ENCODE measurements at places on chromosomes 7 and 10. TPM values are rescaled to one million over a fixed set of nuclear protein-coding genes. Genes with fewer than 3 reads are reported as not detected.

DNA sequence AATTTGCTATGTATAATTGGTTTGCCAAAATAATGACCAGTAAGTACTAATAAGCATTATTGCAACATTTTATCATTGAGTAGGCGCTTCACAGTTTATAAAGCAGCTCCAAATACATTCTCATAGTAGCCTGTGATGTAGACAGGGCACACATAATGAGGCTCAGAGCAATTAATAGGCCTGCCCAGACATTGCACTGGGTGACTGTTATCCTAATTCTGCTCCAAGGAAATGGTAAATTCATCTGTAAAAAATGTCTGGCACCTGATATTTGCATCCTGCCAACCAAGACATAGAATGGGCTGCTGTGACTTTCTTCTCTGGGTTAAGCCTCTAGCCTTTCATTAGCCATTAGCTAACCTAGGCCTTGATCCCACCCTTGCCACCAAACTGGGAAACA lies 97.6 kb downstream of the SEM1 start:
- no peak for DNase-seq

DNA sequence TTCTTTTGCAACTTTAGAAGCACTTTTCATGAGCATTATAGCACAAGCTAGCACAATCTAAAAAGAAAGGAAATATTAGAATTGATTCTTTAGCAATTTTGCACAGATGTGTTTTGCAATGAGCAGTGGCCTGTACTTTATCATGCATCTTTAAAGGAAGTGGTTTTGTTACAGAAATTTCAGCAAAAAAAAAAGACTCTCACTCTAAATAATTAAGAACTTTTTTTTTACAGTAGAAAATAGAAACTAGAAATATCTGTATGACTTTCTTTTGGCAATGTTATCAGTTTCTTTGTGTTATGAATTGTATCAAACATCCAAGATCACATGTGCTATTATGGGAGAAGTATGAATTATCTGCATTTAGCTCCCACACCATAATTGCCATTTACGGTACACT lies 195.7 kb upstream of the KLF6 start:
- no peak for DNase-seq

DNA sequence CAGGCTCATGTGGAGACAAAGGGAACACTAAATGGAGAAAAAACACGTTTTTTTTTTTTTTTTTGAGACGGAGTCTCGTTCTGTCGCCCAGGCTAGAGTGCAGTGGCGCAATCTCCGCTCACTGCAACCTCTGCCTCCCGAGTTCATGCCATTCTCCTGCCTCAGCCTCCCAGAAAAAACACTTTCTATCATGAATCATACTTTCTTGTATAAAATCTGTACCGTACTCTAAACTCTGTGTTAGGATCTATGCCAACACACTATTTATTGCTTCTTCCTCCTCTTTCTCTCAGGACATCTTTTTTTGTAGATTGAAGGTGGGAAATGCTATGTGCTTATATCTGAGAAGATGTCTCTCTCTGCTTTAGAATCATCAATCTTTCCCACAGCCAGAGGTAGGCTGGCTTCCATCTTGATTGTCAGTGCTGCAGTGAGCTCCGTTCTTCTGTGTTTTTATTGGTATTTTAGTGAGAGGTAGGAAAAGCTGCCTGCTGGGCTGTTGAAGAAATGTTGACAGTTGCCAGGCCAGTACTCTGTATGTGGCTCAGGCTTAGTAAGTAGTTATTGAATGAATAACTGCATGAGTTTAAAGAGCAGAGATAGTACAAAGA lies 101.1 kb downstream of the GPR85 start:
- DNase-seq, result no peak

GRCh38 chr7:154431045-154431444 lies 378.8 kb downstream of the DPP6 start:
- DNase-seq, result no peak

DNA sequence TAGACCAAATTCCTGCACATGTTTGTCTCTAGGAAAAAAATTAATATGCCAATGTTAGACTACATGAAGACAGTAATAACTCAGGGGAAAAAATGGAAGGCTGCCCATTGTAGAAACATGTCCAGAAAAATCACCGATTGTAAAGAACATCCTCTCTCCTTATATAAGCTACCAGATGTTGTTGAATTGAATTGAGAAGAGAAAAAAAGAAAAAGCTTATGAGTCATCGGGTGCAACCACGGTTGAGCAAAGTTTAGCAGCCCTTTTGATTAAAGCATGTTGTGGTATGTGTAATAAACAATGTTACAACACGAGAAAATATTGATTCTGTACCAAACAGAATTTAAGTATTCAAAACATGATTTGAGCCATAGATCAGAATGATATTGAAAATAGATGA lies 102.3 kb upstream of the ARHGAP21 start:
- peak; percentile 16 for DNase-seq

DNA sequence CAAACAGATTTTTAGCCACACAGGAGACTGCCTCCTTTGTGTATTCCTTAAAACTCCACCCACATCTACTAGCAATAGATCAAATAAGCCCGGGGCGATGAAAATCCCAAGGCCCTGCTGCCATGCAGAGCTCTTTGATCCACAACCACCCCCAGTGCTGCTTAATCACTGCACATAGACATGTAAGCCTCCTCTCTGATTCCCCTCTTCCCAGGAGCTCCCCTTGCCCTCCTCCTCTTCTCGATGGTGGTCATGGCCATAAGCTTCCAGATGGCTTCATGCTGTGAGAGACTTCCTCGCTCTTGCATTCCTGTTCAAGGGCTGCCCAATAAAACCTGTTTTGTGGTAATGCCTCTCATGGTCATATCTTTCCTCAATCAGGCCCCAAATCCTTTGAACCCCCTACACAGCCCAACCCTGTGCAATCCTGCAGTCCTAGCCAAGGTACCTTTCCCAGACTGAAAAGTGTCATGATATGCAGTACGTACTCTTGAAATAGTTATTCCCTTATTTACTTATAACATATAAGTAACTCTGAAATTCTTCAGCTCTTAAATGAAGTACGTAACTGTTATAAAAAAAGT lies 158.5 kb downstream of the CACNA2D1 start:
- no peak for DNase-seq

DNA sequence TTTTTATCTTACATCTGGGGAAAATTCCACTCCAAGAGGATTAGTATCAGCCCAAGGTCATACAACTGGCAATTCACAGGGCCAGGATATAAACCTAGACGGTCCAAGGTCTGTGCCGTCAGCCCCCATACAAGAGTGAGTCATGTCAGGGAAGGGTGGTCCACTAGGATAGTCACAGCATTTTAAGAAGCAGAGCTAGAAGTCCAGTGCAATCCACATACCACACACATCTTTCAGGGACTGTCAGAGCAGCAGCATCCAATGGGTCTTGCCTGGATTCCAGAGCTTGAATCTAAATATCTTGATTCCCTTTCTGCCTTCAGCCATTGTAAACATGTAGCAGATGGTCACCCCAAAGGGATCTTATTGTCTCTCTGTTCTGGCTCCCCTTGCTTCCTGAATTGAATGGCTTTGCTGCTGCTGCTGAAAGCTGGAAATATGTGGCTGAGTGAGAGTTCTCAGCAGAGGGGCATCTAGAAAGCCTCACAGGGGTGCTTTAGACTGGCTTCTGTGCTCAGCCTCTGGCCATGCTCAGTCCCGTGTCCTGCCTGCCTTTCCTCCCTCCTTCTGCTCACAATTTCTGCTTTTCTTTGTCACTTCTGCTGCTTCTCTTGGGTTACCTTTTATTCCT lies 9.9 kb upstream of the OR6V1 start:
- no peak for DNase-seq

- DNase-seq, result no peak
These were observed 352.7 kb downstream of the FRMD4A start for GRCh38 chr10:13977861-13978532.

GRCh38 chr7:91013078-91013477 lies 251.2 kb upstream of the FZD1 start:
- DNase-seq, result no peak

- no peak for DNase-seq
These were observed 213.6 kb downstream of the FAM107B start for GRCh38 chr10:14560791-14561765.

DNA sequence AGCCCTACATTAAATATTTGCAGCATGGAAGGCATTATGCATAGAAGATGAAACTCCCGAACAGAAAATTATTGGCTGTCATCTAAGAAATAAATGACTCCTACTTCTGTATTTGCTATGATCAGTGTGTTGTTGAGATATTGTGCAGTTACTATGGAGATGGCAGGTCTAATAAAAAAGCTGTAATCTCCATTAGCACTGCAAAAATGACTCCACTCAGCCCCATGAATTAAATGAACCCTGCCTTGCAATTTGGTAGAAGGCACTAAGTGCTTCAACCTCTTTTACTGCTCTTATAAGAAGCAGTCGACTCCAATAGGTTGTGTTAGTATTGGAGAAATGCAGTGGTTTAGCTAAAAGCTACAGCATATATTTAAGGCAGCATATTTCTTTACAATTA lies 290.0 kb upstream of the PHYHIPL start:
- no peak for DNase-seq

DNA sequence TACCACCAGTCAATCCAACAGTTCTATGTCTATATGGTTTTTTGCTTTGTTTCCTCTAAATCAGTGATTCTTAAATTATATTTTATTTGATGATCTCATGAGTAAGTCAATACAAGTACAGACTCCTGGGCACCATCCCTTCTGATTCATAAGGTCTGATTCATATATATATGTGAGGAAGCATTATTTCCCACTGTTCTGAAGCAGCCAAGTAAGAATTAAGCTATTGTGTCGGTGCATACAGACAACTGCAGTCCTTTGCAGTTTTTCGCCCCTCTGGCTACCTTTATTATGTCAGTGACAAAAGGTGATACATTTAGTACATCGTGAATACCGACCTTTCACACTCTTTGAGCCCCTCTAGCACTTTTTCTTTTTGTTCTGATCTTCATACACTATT lies 1079.6 kb upstream of the C7orf33 start:
- no peak for DNase-seq

DNA sequence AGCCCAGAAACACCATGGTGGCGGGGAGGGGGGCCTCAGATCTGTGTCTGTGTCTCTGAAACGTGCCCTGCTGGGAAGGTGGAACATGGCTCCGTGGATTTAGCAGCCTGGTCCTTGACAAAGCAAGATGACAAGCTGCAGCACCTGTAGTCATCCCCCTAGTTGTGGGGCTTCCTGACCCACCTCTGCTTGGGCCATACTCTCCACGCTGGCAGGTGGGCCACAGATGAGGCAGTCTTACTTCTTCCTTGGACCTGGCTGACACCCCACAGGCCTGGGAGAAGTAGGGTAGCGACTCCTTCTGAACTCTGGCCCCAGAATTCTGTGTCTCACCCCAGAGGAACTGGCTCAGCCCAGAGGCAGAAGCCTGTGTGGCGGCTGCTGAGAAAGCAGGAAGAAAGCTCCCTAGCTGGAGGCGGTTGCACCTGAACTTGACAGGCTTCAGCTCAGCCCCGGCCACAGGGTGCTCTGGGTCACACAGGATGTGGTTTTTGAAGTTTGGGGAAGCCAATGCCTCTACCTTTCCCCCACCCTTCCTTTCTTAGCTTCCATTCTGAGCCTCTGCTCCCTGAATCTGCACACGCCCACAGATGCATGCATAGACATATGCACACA lies 113.9 kb downstream of the ABLIM1 start:
- no peak for DNase-seq

- no peak for DNase-seq
These were observed 35.8 kb upstream of the TRIM8 start for GRCh38 chr10:102608487-102608886.

- DNase-seq, result peak; percentile 45
These were observed 33.3 kb downstream of the PKD1L1 start for GRCh38 chr7:47914717-47915615.

GRCh38 chr10:6363511-6363910 lies 160.8 kb downstream of the PFKFB3 start:
- no peak for DNase-seq

DNA sequence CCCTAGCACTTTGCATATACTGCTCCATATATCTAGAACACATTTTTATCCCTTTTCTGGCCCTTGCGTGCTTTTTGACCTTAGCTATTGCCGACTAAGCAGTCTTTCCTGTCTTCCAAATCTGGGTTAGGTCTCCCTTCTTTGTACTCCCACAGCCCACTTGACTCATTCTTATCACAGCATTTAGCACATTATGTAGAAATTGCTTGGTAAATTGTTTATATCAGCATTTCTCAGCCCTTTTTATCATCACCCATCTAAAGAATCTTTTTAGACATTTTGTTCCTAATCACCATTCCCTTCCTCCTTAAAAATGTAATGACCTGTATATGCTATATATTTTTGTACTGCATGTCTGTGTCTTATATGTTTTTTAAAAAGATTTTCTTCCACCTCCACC lies 101.7 kb downstream of the SDHAF3 start:
- DNase-seq, result no peak

GRCh38 chr7:71507680-71508602 lies 376.0 kb downstream of the GALNT17 start:
- DNase-seq, result no peak

GRCh38 chr7:22565315-22565811 lies 65.4 kb upstream of the STEAP1B start:
- peak; percentile 65 for DNase-seq

GRCh38 chr7:69935107-69935506 lies 336.8 kb downstream of the AUTS2 start:
- DNase-seq, result no peak

- no peak for DNase-seq
These were observed 16.6 kb downstream of the ACBD5 start for GRCh38 chr10:27223964-27224363.

DNA sequence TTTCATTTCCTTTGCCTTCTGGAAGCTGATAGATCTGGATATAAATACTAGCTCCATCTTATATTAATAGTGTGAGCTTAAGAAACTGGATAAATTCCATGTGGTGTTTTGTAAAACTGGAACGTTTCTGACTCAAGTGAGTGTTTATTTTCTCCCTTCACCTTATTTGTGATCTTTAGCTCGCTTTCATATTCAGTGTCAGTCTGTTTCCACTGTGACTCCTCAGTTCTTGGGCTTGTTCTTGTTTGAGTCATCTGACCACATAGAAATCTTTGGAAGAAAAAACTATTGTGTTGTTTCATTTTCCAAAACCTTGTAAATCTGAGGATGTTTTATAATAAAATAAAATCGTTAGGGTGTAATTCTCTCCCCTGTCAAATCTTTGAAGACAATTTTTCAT lies 186.4 kb downstream of the POLR1F start:
- peak; percentile 10 for DNase-seq

DNA sequence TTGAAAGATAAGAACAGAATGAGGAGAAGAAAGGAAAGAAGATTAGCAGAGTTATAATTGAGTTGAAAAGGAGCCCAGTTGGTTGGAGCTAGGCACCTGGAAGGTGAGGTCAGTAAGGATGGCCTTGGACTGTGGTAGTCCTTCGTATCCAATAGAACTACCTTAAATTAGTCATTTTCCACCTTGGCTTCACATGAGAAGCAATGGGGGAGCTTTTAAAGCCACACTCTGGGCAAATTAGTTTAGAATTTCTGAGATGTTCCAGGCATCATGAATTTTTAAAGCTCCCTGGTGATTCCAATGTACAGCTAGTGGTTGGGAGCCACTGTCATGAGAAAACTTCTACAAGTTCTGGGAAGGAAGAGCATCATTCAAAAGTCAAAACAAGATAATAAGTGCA lies 27.3 kb upstream of the CYP3A5 start:
- no peak for DNase-seq

Gene KIFBP
- total RNA-seq, result 34.1 TPM

Gene C10orf71
- not detected for total RNA-seq

Gene OR2A42
- total RNA-seq, result 0.07 TPM

Gene FOXI2
- 0.21 TPM for total RNA-seq

Gene CTTNBP2
- total RNA-seq, result 5.3 TPM

Gene TMEM176B
- 15.8 TPM for total RNA-seq

Gene KCNIP2
- total RNA-seq, result 0.29 TPM

Gene CYP3A4
- not detected for total RNA-seq

Gene NCF1
- total RNA-seq, result 2.3 TPM

Gene MGMT
- total RNA-seq, result 37.5 TPM

Gene LAMB4
- total RNA-seq, result not detected

Gene TRIL
- 1.3 TPM for total RNA-seq

Gene CCL26
- total RNA-seq, result not detected

Gene FXYD4
- total RNA-seq, result not detected

Gene DNAAF5
- 70.6 TPM for total RNA-seq

Data from kidney epithelial cell (primary cell).